ENCODE measurements at places on chromosomes 3 and 15. TPM values are rescaled to one million over a fixed set of nuclear protein-coding genes. Genes with fewer than 3 reads are reported as not detected.

CLDND1 gene
- 42.6 TPM for total RNA-seq

- no peaks in the 10 kb centered on the region for H3K36me3 ChIP-seq
- DNase-seq = no peak
- peaks cover 7% of the 10 kb centered on the region for H3K4me1 ChIP-seq
- no peaks in the 10 kb centered on the region for H3K27me3 ChIP-seq
- H3K4me3 ChIP-seq = no peak overlapping the region
Observed at GRCh38 chr15:58589047-58589446, 157.3 kb downstream of the LIPC start.

GRCh38 chr3:16183601-16184270 lies 9.3 kb downstream of the GALNT15 start:
- no peaks in the 10 kb centered on the region for H3K27me3 ChIP-seq
- no peaks in the 10 kb centered on the region for H3K36me3 ChIP-seq
- H3K4me1 ChIP-seq = no peaks in the 10 kb centered on the region
- H3K27ac ChIP-seq = no peak overlapping the region
- DNase-seq = no peak
- H3K4me3 ChIP-seq = no peak overlapping the region

GFM1 gene
- 35.0 TPM for total RNA-seq

DNA sequence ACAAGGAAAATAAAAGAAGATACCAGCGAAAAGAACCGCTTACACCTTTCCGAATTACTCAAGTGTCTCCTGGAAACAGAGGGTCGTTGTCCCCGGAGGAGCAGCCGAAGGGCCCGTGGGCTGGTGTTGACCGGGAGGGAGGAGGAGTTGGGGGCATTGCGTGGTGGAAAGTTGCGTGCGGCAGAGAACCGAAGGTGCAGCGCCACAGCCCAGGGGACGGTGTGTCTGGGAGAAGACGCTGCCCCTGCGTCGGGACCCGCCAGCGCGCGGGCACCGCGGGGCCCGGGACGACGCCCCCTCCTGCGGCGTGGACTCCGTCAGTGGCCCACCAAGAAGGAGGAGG lies 325 bp downstream of the ALCAM start:
- no peaks in the 10 kb centered on the region for H3K4me1 ChIP-seq
- H3K27ac ChIP-seq = peak overlapping the region; percentile 91
- peak overlapping the region; percentile 96 for H3K4me3 ChIP-seq
- H3K36me3 ChIP-seq = no peaks in the 10 kb centered on the region
